ENCODE measurements at places on chromosomes 2 and 18.

DNA sequence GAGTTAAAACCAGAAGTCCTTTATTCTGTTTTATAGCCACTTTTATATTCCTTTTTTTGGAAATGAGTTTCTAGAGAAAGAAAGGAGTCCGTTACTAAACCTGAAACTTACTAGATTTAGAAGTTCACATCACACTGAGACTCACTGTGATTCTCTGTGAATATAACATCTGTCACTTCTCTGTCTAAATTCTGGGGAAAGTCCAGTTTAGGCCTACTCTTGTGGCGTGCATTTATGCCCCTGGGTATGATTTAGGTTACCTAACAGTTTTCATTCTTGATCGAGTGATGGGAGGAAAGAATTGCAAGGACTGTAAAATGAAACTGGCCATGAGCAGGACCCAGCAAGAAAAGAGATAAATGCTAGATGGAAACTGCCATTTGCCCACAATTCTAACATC lies 449.6 kb downstream of the SPAG16 start:
- no peak for DNase-seq

GRCh38 chr2:21715887-21716286 lies 592.1 kb downstream of the TDRD15 start:
- DNase-seq, result no peak

DNA sequence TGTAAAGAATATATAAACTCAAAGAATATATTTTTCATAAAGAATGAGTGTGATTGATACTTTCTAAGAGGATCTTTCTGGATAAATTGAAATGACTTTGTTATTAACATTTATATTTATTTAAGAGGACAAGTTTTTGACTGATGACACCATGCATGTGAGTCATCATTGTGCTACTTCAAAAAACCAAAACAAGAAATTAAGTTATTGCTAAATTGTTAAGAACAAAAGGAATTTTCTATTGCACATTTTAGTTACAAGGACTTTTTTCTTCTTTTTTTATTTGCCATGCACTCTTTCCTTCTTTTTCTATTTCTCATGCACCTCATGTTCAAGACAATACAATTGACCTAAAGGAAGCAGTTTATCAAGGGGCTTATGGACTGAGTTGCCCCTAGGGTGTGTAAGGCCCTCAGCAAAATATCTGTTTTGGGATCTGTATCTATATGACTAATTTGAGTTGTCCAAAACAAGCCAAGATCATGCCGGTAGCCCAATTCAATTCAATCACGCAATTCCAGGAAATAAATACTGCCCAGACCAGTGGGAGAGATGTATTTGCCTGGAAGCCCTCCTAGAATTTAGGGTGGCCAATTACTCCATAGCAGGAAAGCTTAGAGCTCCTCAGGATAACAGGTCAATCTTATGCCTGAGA lies 654.3 kb downstream of the METTL4 start:
- no peak for DNase-seq

- DNase-seq, result no peak
These were observed 37.1 kb upstream of the TNFRSF11A start for GRCh38 chr18:62287781-62288664.

- DNase-seq, result peak; percentile 77
These were observed 30.5 kb upstream of the VPS54 start for GRCh38 chr2:64049633-64050220.

- no peak for DNase-seq
These were observed 132.1 kb downstream of the CTIF start for GRCh38 chr18:48670751-48671560.

DNA sequence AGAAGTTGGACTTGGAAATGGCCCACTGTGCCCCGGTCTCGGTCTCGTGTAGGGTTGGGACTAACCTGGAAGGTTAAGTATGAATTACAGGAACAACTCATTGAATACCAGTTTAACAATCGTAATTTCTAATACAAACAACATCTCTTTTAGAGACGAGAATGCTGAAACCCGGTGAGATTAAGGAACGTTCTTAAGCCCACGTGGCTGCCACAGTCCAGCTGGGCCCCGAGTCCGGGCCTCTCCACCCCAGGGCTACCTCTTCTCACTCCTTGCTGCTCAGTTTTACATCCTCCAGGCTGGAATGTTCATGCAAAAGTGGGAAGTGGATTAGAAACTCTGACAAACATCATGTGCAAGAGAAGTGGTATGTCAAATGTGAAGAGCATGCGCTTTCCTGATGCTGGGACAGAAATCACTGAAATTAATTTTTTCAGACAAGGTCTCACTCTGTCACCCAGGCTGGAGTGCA lies 29.4 kb downstream of the NGEF start:
- DNase-seq, result no peak

- no peak for DNase-seq
These were observed 40.4 kb upstream of the NETO1 start for GRCh38 chr18:72908181-72908580.

GRCh38 chr2:1514391-1515072 lies 101.3 kb downstream of the TPO start:
- DNase-seq, result no peak

DNA sequence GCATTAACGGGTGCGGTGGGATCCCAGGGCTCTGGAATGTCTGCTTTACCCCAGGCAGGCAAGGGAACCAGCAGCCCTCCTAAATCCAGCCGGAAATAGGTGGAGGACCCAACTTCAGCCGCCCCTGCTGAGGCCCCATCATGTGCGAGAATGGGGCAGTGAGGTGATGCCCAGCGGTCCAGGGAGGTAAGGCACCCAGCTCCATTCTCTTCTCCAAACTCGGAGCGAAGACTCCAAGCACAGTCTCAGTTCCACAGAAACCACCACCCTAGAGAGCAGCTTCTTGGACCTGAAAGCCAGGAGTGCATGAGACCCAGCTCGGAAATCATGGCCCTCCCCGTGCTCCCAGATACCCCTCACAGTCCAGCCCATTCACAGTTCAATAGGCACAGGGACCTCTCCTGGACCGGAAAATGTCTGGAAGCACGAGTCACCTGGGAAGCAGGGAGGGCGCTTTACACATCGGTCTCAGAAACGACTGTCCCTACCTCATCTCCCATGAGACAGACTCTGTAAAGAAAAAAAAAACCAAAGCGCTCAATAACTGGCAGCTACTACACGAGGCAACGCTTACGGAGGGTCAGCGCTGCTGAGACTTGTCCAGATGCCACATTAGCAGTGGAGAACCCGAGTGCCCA lies 2.0 kb downstream of the SDC1 start:
- DNase-seq, result no peak
